ENCODE measurements at places on chromosomes 5 and 9. TPM values are rescaled to one million over a fixed set of nuclear protein-coding genes. Genes with fewer than 3 reads are reported as not detected.

DNA sequence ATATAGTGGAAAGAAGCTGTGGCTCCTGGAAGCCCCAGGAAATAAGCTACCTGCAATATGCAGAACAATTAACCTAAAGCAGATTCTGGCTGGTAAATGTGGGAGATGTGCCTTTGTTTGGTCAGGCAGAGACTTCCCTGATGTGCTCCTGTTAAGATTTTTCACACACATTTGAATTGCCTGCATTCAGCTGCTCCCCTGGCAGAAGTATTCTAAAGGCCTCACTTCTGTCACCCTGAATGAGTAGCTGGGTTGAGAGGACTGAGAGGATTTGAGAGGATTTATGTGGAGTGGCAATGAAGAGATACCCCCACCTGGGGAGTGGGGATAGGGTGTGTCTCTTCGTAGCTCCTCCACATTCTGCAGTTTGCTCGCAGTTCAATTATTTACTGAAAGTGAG lies 130.5 kb downstream of the ST8SIA4 start:
- no peak for DNase-seq

GRCh38 chr5:178590924-178591423 lies 781 bp upstream of the COL23A1 start:
- no peak for DNase-seq

The ANKRD55 gene
- total RNA-seq, result not detected

DNA sequence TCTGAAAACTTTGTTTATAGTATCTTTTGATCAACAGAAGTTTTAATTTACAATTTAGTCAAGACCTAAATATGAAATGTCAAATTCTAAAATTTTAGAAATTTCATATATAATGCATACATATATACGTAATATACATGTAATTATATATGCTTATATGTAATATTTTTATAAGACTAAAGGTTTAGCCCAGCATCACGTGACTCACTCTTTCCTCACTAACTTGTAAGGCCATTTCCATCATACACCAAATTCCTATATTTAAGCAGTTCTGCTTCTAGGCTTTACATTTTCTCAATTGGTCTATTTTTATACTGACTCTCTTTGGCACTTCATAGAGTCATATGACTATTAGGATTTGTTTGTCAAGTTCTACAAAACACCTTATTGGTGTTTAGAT lies 56.4 kb downstream of the CFAP95 start:
- no peak for DNase-seq

DNA sequence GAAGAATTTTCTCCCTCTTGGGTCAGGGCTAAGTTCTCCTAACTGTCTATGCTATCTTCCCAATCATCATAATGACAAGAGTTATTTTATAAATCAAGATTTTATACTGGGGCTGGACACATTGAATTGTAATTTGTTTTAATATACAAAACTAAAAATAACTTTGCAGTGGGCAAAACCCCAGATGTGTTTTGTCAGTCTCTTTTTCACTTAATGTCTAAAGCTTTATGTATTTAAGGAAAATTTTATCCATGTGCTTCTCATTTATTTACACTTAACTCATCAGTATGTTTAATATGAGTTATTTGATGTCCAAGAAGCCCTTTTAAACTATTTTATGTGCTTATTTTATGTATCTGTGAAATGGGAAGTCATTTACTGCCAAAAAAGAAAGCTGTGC lies 362.8 kb upstream of the ADAMTSL1 start:
- DNase-seq, result no peak

DNA sequence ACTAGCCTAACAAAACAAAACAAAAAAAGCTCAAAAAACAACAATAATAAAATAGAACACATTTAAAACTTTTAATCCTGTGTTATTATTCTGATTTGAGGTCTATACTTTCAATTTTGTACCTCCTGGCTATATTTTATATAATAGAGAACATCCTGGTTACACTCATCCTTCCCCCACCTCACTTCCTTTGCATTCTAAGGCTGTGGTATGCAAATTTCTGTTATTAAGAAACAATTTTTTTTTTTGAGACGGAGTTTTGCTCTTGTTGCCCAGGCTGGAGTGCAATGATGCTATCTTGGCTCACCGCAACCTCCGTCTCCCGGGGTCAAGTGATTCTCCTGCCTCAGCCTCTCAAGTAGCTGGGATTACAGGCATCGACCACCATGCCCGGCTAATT lies 3.1 kb upstream of the RPL37 start:
- DNase-seq, result no peak

The TCF7 gene
- not detected for total RNA-seq

GRCh38 chr5:171310212-171310818 lies 1.3 kb downstream of the TLX3 start:
- DNase-seq, result no peak

All from NCI-H460 (cell line).